ENCODE measurements at places on chromosomes 6 and 20.

- no peak for DNase-seq
These were observed 362.7 kb downstream of the THBS2 start for GRCh38 chr6:168890981-168891365.

DNA sequence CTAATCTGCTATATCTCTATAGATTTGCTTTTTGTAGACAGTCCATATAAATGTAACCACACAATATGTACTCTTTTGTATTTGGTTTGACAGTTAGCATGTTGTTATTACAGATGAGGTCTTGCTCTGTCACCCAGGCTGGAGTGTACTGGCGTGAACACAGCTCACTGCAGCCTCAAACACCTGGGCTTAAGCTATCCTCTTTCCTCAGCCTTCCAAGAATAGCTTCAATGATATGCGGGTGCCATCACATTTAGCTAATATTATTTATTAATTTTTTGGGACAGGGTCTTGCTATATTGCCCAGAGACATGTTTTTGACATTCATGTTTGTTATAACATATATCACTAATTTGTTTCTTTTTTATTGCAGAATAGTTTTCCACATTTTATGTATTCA, 10.8 kb downstream of the REPS1 start:
- no peak for DNase-seq

GRCh38 chr6:79330704-79331103, 96.2 kb upstream of the HMGN3 start:
- DNase-seq, result no peak

- DNase-seq, result peak; percentile 32
These were observed 93.9 kb downstream of the ARID1B start for GRCh38 chr6:156870924-156871539.

GRCh38 chr20:19888269-19888671, 128.9 kb upstream of the NAA20 start:
- no peak for DNase-seq

DNA sequence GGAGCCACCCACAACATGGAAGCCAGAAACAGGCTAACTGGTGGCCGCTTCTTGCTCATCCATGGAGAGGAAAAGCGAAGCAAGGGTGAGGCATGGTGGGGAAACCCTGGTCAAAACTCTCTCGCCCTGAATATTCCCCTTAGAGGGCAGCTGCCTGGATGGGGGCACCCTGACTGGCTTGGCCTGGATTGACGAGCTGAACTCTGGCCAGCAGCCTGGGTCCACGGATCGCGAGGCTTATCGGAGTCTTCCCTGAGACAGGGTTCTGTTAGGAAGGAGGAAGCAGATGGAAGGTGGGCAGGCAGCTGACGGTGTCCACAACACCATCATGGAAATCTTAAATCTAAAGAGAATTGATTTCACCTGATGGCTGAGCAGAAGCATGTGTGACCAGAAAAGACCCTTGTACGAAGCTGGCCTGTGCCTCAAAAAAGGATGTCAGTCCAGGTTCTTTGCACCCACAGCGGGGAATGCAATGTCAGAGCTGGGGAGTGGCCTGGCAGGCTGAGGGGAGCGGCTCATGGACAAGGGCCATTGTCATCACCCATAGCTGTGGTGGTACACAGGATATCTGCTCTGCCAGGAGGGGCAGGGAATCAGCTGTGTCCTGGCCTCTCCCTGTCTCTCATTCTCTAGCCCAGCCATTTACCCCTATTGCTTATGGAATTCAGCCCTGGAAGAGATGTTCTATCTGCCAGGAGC, 109.4 kb upstream of the SNX9 start:
- DNase-seq, result no peak

DNA sequence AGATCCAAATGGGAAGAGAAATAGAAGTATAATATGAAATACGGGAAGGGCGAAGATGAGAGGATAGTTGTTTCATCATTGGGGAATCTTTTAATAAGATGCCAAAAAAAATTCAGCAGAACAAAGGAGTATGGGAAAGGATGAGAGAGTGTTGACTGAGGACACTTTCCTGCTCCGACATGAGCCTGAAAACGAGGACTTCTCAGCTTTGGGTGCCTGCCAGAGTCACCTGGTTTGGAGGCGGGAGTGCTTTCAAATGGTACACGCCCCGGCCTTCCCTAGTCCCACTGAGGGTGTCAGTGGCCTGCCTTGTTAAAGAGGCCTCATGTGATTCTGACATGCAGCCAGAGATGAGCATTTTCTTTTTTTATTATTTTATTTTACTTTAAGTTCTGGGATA, 250.9 kb downstream of the ANKRD60 start:
- no peak for DNase-seq

DNA sequence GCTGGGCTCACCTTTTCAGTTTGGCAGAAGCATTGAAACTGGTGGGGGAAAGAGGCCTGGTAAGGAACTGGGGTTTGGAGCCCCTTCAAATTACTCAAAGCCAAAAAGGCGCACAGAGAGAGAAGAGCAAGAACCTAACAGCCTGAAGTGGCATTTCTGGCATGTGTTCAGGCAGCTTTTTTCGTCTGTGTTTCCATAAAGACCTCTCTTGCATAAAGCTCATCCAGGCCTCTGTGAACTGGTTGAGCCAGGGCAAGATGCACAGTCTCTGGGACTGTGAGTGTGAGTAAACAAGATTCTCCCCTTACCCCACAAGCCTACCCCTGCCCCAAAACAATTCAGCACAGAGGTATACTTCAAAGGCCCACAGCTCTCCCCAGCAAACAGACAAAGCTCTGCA, 167.8 kb downstream of the QRSL1 start:
- DNase-seq, result no peak

GRCh38 chr20:45323731-45324130, 15.6 kb upstream of the MATN4 start:
- DNase-seq, result no peak

DNA sequence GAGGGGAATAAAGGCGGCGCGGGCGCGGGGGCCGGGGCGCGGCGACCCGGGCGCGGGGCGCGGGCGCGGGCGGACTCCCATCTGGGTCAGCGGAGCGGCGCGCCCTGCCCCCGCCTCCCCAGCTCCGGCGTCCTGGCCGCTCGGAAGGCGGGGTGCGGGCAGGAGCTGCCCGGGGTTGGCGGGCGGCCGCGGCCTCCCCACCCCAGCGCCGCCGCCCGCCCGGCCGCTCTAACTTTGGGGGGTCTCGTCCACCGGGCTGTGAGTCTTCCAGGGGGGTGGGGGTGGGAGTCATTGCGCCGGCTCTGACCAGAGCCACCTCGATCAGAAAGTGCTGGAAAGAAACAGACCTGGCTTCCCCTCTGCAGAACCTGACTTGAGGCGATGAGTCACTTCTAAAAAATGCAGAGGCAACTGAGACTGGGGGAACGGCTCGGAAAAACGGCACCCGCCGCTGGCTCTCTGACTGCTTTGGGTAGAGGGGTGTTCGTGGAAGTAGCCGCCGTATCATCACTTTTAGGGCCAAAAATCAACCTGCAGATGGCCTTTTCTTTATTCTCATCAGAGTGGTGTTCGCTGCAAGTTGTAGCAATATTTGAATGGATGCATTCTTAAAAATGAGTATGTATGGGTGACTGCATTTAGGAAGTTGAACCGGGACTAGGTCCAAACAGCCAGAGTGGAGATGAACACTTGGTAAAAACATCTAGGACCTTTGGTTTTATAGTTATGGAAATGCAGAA, 667 bp downstream of the CAP2 start:
- DNase-seq, result no peak

GRCh38 chr6:110529355-110529754, 52.9 kb upstream of the SLC22A16 start:
- DNase-seq, result no peak

- no peak for DNase-seq
These were observed 409.9 kb upstream of the MARCKS start for GRCh38 chr6:113447088-113447831.

GRCh38 chr6:116019428-116019827, 41.3 kb downstream of the FRK start:
- no peak for DNase-seq

- DNase-seq, result no peak
These were observed 76.8 kb downstream of the COL12A1 start for GRCh38 chr6:75128878-75129570.

DNA sequence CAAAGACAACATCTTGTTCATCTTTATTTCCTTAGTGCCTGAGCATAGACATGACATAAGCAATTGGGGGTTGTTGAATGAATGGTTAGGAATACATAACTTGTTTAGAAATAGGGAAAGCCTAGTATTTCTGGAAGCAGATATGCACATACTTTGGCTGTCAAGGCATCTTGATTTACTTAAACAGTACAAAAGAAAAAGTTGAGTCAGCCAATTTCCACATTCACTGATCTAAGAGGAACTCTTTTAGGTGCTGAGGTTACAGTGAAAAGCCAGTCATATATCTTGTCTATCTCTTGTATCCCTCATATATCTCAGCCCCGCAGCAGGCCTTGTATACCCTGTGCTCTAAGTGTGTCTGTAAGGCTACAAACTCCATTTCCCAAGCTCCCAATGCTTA, 11.6 kb downstream of the ZKSCAN4 start:
- no peak for DNase-seq

GRCh38 chr20:13936781-13937576, 53.4 kb downstream of the SEL1L2 start:
- no peak for DNase-seq

DNA sequence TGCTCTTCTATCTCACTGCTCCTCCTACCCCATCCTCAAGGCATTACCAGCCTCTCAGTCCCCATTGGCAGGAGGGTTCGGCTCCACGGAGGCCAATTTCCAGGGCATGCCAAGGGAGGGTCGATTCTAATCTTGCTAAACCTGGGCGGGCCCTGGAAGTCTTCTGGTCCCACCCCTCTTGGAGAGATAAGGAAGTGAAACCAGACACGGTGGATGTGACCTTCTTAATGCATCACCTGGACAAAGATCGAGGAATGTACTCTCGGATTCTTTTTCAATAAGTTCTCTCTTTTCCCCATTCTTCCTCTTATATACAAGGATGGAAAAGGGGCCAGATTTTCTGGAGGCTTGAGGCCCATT, 112.2 kb upstream of the ARMC2 start:
- peak; percentile 25 for DNase-seq

- DNase-seq, result no peak
These were observed 62.7 kb upstream of the SYNDIG1 start for GRCh38 chr20:24406750-24407149.
